Brain pericyte (primary cell): ENCODE measurements at places on chromosomes 3 and 15.
A peak's percentile ranks its signal among the peaks of the same experiment; 100 is the strongest.

GRCh38 chr15:29968099-29968894 lies 114.5 kb upstream of the GOLGA8J start:
- DNase-seq: no peak

- no peak for DNase-seq
Measured at GRCh38 chr15:50751394-50751793, 14.1 kb downstream of the SPPL2A start.

GRCh38 chr3:157785102-157785826 lies 282.0 kb upstream of the VEPH1 start:
- DNase-seq: no peak

GRCh38 chr15:70569091-70569713 lies 194.2 kb downstream of the UACA start:
- peak; percentile 39 for DNase-seq

GRCh38 chr3:15284121-15284889 lies 48.1 kb downstream of the SH3BP5 start:
- no peak for DNase-seq

DNA sequence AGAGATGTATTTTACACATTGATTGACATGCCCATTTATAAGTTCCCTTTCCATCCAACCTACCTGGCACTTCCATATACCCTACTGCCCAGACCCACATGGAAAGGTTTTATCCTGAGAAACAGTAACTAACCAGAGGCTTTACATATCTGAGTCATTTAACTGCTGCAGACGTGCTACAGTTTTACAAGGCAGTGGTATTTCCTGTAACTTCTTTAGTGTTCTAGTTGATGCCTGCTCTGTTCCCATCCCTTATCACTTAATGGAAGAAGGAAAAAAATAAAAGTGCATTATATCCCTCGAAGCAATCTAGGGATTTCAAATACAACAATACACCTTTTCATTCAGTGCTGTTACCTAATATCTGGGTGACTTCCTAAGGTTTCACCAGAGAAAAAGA lies 107.1 kb downstream of the TMCO5A start:
- DNase-seq: no peak
